Fibroblast of pulmonary artery (primary cell): ENCODE measurements at places on chromosomes 2 and 18.
A peak's percentile ranks its signal among the peaks of the same experiment; 100 is the strongest.

DNA sequence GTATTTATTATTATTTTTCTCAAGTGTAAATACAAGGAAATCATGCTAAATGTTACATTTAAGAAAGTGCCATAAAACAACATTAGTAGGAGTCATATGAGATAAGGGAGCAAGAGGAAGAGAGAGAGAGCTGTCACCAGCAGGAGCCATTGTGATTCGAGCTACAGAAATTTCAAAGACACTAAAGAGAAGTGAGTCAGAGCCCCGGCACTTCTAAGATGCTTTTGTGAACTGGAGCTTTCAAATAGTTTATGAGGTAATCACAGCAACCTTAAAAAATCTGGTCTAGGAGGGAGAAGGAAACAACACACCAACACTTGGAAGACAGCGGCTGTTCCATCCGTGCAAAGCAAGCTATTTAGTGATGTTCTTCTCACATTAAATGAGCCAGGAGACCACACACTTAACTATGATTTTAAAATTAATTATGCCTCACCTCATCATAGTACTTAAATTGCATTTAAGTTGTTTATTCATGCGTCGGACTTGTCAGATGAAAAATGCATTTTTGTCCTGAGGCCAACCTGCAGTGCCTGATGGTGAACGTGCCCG, 382.7 kb upstream of the SALL3 start:
- DNase-seq: no peak

GRCh38 chr2:178119179-178119922, 7.1 kb downstream of the RBM45 start:
- DNase-seq: no peak

DNA sequence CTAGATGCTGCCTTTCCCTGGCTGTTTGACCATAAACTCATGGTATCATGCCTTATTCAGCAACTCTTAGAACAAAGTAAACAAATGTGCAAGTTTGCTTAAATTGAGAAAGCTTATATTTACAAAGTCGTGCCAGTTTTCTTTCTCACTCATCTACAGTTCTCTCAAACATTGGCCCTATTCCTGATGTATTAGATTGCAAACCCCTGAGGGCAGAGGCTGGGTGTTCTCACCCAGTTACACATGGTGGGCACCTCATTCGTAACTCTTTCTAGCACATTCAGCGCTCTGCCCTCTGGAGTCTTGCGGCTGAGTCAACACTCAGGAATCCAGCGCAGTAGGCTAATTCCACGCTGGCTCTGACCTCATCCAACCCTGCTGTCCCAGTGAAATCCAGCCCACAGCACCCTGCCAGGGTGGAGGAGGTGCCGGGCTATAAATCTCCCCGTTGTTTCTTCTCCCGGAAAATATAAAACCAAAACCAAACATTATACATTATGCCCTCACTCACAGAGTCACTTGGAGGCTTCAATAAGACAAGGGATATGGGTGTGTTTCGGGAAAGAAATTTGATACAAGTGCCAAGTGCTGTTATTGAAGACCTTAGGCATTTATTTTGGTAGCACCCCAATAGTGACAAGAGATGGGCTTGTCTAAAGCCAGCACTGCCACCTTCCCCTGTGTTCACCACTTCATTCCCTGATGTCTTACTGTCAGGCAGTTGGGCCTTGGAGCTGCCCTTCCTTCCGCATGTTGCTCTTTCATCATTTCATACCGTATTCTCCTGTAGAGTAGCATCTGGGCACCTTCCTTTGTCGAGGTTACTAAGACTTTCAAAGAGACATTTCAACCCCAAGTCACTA, 287.4 kb downstream of the PRKCE start:
- DNase-seq: peak; percentile 96

DNA sequence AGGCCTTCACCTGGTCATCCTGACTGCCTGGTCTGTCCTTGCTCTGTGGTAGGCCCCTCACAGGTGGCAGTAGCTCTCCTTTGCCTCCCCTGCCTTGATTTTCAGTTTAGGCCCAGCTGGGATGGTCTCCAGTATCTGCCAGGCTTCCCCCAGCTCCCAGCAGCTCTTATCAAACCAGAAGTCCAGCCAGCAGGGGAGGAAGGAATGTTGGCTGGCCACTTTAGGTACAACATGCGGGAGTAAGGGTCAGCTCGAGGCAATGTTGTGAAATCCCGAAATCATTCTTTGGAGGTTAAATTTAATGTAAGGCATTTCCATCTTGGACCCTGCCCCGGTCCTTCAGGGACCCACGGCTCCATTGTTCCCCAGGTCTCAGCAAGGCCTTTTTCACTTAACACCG, 16.8 kb downstream of the ATP6V1C2 start:
- no peak for DNase-seq

GRCh38 chr2:239721531-239721930, 303.6 kb downstream of the NDUFA10 start:
- no peak for DNase-seq

- DNase-seq: peak; percentile 59
Observed at GRCh38 chr2:42195559-42195958, 26.4 kb downstream of the EML4 start.

- no peak for DNase-seq
Observed at GRCh38 chr2:20130821-20131645, 79.6 kb upstream of the LAPTM4A start.

- DNase-seq: no peak
Observed at GRCh38 chr2:238302751-238303150, 14.3 kb upstream of the PER2 start.

GRCh38 chr2:224836263-224836662, 120.1 kb upstream of the CCDC195 start:
- peak; percentile 73 for DNase-seq

- peak; percentile 77 for DNase-seq
Observed at GRCh38 chr18:5455674-5456073, 88.1 kb downstream of the EPB41L3 start.

DNA sequence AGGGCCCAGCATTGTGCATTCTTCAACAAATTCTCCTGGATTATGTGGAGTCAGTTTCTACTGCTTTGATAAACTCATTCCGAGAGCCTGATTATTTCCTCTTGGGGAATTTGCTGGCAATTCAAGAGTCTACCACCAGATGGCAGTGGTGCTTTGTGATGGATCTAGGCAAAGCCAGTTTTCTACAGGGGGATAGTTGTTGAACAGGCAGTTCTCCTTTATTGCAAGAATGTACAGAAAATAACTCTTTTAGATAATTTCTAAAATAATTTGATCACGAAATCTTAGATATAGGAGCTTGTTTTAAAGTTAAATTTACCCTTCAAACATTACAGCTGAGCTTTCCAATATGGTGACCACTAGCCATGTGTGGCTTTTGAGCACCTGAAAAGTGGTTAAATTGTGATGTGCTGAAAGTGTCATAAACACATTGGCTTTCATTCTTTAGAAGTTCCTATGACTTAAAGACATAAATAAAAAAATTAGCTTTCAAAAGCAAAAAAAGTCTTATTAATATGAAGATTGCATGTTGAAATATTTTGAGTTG, 66.7 kb upstream of the HAAO start:
- peak; percentile 90 for DNase-seq

DNA sequence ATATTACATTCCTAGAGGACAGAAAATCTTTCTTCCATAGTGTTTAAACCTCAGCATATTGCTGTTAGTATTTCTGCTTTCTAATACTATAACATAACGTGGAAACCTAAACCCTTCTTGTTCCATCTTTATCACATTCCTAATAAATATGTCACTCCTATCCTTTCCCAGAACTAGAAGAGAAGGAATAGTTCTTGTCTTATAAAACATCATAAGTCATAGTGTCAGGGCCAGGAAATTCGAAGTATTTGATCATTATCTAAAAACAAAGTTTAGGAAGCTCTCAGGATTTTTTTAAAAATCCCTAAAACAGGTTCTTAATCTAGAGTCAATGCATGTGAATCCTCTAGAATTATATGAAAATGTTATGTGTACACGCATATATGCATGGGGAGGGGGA, 2.0 kb downstream of the NHEJ1 start:
- DNase-seq: no peak

DNA sequence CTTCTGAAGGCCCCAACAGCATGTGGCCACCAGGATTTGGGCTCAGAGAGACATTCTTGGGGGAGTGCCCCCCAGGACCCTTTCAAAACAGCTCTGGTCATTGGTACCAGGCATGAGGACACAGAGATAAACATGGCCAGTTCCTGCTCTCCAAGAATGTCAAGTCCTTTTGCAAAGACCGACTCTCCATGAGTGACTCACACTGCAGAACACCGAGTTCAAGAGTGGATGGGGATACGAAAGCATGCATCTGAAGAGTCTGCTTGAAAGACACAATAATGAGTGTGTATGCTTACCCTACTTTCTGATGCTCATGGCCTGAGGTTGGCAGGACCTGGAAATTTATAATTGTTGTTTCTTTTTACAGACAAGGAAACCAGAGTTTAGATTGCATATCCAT, 450.6 kb downstream of the TSN start:
- DNase-seq: peak; percentile 26

DNA sequence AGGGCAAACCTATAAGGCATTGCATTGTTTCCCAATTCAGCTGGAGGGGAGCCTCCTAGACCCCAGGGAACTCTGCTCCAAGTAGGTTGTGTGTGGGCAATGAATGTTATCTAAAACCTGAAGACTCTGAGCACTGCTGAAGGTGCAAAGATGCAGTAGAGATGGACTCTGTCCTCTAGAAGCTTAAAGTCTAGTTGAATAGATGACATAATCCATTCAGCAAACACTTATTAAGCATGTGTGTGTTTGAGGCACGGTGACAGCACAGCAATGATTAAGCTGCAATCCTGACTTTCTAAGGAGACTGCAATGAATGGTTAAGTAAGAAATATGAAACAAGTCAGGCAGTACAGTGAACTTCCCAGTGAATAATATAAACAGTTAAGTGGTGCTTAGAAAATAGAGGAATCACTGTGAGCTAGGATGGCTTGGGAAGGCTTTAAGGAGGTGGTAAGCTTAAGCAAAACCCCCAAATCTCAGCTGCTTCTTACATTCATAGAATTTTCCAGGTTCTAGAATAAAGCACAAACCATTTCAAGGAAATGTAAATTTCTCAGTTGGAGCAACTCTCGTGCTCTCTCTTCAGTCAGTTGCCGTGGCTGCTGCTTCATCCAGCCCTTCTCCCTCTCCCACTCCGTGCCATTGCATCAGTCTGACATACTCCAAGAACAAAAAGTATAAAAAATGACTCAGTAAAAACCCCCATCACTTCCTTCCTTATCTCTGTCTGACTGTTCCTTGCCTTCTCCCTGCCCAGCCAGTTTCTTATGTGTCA, 19.1 kb downstream of the MXD1 start:
- DNase-seq: peak; percentile 95

DNA sequence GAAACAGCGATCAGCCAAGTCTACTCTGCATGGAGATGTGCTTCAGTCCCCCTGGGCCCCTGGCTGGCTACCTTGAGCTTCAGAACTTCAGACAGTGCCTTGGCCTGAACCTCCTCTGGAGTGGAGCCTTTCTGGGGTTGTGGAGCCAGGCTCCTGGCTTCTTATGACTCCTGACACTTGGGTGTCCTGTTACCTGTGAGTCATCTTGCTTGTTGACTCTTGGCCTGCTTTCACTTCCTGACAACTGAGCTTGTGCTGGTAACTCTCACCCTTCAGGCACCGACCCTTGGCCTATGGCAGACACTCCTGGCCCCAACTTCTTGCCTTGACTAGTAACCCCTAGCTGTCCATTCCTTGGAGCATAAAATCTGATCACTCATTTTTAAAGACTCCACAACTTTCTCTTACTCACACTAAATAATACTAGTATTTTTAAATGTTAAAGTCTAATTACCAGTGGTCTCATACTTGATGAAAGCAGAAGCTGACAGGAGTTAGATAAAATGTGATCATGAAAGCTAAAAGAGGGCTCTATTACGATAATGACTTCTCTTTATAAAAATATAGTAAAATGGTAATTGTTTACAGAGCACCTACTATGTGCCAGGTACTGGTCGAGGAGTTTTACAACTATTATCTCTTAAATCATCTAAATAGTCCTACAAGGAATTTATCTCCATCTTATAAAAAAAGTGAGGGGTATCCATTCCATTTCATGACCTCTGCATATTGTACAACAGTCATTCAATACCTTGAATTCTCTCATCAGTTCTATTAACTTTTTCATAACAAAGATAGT, 46.3 kb upstream of the VIT start:
- DNase-seq: peak; percentile 45

DNA sequence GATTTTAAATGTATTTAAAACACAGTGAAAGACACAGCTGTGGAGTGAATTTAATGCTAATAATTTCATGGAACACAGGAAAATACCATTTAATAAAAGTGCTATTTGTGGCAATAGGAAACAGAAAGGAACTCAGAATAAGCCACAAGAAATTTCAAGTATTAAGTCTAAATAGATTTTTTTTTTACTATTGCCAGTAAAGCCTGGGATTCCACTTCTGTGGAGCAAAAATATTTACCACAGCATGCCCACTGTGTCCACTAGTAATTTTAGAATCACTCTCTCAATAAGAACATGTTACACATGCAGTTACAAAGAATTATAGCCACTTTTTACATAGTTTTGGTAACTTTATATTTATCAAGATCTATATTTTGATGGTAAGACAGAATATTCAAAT, 17.2 kb downstream of the KCTD18 start:
- no peak for DNase-seq

DNA sequence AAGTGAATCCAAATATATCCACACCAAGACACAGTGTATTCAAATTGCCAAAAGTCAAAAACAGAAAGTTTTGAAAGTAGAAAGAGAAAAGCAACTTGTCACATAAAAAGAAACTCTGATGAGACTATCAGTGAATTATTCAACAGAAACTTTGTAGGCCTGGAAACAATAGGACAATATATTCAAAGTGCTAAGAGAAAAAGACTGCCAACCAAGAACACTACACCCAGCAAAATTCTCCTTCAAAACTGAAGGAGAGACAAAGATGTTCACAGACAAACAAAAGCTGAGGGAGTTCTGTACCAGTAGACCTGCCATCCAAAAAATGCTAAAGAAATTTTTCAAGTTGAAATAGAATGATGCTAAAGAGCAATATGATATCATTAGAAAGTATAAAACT, 69.6 kb downstream of the GYPC start:
- no peak for DNase-seq

DNA sequence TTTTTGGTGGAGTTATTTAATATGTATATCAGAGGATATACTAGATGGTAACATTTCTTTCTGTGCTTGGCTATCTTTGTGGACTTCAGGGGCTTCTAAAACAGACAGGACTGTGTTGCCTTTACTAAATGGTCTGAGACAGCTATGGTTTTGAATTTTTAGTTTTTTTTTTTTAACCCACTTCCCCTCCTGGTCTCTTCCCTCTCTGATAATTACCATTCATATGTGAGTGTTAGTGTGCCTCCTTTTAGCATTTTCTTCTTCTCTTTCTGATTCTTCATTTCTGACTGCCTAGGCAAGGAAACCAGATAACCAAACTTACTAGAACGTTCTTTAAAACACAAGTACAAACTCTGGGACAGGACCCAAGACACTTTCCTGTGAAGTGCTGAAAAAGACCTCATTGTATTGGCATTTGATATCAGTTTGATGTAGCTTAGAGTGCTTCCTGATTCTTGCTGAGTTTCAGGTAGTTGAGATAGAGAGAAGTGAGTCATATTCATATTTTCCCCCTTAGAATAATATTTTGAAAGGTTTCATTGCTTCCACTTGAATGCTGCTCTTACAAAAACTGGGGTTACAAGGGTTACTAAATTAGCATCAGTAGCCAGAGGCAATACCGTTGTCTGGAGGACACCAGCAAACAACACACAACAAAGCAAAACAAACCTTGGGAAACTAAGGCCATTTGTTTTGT, 52.7 kb downstream of the SMAD4 start:
- peak; percentile 33 for DNase-seq
